Renal cortical epithelial cell (primary cell): ENCODE measurements at places on chromosomes 1 and 21. TPM values are rescaled to one million over a fixed set of nuclear protein-coding genes. Genes with fewer than 3 reads are reported as not detected.

The TFF1 gene
- not detected in 2 replicates for total RNA-seq

The PAQR6 gene
- total RNA-seq = 0.80 TPM in 1 of 2 replicates, not detected in the other

The HSD3B2 gene
- total RNA-seq = not detected in 2 replicates

The FCGR3A gene
- not detected in 2 replicates for total RNA-seq

The NBPF4 gene
- not detected in 2 replicates for total RNA-seq

The LAPTM5 gene
- 0.17 TPM in 1 of 2 replicates, not detected in the other for total RNA-seq

The MCOLN3 gene
- 1.3 and 4.0 TPM in 2 replicates for total RNA-seq

The OR2G6 gene
- 0.05 TPM in 1 of 2 replicates, not detected in the other for total RNA-seq

The CCDC27 gene
- not detected in 2 replicates for total RNA-seq

The HSF2BP gene
- total RNA-seq = 2.6 and 3.8 TPM in 2 replicates

The SPRR2A gene
- total RNA-seq = not detected in 2 replicates
